NCI-H1417 treated with DMSO at 0.1 percent for 48 hours (cell line): ENCODE measurements at places on chromosomes 5 and 9.
A peak's percentile ranks its signal among the peaks of the same experiment; 100 is the strongest.

GRCh38 chr5:88792144-88792840 lies 90.7 kb downstream of the MEF2C start:
- no peak for DNase-seq

- no peak for DNase-seq
These were observed 1797.8 kb upstream of the WWC1 start for GRCh38 chr5:166493612-166494011.

DNA sequence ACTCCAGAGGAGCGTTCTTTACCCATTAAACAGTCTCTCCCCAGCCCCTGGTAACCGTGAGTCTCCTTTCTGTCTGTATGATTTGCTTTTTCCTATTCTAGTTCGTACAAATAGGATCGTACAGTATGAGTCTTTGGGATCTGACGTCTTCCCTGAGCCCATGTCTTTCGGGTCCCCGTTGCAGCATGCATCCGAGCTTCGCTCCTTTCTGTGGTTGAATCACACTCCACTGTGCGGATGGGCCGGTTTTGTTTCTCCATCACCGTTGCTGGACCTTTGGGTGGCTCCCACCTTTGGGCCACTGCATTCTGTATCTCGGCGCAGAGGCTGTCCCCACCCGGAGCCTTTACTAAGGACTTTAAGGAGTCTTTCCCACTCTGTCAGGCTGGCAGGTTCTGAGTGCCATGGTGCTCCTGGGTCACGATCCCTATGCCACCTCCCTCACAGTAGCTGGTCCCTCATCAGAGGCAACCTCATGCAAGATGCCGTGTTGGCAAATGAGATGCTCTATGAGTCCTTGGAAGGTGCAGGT lies 145.7 kb upstream of the COL5A1 start:
- DNase-seq, result no peak

- DNase-seq, result no peak
These were observed 437.0 kb downstream of the BNC2 start for GRCh38 chr9:16433494-16433893.

DNA sequence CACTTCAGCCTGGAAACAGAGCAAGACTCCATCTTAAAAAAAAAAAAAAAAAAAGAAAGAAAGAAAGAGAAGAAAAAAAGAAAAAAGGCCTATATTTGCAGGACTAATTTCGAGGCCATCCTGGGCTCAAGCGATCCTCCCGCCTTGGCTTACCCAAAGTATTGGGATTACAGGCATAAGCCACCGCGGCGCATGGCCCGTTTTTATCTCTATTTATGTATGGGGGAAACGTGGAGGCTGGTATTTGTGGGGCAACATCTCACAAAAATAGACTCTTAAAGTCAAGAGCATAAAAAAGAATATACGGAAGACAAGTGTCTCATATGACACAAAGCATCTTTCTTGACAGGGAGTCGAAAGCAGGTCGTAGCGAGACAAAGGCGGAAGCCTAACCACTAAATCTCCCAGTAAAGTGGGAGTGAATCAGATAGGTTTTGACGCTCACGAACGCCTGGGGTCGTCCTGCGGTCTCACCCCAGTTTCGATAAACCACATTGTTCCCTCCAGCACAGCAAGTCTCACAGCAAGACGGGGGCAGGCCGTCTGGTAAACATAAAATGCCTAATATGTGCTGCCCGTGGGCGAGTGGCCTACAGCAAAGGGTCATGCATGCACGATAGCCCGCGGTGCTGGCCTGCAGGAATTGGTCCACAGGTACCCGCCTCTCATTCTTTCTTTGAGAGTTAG lies 1.8 kb upstream of the TRIM41 start:
- DNase-seq, result no peak

- DNase-seq, result no peak
These were observed 335.6 kb downstream of the ZNF608 start for GRCh38 chr5:124410539-124411488.

GRCh38 chr9:123081824-123082223 lies 48.4 kb downstream of the GPR21 start:
- no peak for DNase-seq

GRCh38 chr9:108900176-108900575 lies 33.7 kb downstream of the ELP1 start:
- no peak for DNase-seq

DNA sequence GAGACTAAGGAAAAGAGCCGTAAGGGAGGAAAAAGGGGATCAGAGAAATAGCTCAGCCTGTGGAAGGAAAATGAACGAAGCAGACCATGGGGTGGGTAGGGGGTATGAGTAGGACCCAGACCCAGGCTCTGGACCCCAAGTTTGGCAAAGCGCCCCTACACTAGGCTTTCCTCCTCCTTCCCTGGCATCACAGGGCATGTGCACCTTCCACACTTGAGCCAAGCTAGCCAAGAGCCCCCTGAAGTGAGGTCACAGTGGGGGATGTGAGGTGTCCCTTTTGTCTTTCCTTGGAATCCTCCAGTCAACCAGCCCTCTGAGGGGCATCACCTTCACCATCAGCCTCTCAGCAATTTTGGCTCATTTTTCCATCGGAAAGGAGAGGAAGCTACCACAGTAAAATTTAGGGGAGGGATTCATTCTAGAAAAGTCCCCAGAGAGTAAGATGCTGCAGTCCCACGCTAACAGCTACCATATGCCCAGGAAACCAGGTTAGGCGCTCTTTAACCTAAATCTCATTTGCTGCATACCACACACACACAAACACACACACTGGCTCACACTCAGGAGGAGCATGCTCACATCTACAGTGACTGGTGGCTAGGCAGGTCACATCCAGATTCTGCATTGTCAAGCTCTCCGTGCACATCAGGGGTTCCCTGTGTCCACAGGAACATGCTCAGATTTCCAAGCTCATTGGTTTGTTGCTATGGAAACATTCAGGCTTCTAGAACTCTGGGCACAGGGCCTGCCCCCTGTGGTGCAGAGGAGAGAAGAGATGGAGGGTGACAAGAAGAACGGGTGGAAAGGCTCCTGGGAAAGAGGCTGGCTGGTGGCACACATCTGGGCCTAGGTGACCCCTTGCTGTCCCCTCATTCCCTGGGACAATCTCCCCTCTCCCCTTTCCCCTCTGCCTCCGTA lies 9.9 kb downstream of the REEP2 start:
- peak; percentile 32 for DNase-seq
